ENCODE measurements at places on chromosomes 12 and 14.

DNA sequence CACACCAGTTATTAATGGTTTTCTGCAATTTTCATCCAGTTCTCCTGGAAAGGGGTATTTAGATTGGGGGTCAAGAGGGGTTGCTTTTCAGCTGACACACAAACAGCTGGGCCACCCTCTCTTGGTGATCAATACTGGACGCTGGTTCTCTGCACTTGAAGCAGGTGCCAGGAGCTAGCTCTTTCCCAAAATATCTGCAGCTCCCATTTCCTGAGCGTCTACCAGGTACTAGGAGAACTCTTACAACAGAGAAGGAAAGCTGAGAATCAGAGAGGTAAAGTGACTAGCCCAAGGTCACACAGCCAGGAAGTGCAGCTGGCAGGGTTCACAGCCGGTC, 1.2 kb downstream of the TESC start:
- no peak for DNase-seq

DNA sequence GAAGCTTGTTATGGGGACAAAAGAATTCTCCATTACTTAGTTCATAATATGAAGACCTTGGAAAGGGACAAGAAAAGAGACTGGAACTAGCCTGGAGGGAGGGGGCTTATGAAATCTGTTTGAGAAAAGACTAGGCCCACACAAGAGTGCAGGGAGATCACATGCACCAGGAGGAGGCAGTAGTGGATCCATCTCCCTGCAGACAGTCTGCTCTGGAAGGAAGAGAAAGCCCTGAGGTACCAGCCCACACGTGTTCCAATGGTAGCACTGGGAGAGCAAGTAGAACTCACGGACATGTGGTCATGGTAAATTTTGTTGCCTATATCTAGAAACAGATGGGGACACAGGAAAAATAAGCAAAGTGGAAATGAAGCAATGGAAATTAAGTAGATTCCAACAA, 445.4 kb downstream of the SOX5 start:
- no peak for DNase-seq

GRCh38 chr14:64178814-64179213, 115.4 kb downstream of the ESR2 start:
- no peak for DNase-seq

- no peak for DNase-seq
Measured at GRCh38 chr12:25280082-25280481, 29.4 kb upstream of the KRAS start.

- no peak for DNase-seq
Measured at GRCh38 chr14:81771651-81772275, 238.1 kb upstream of the SEL1L start.

- no peak for DNase-seq
Measured at GRCh38 chr14:102363182-102363943, 622 bp downstream of the TECPR2 start.
